Lower lobe of right lung (tissue), 2 donors: ENCODE measurements at places on chromosomes 2 and 18. TPM values are rescaled to one million over a fixed set of nuclear protein-coding genes. Genes with fewer than 3 reads are reported as not detected.

- H3K27ac ChIP-seq = no peak overlapping the region
- H3K4me1 ChIP-seq = no peaks in the 10 kb centered on the region
- H3K4me3 ChIP-seq = no peak overlapping the region
- H3K36me3 ChIP-seq = no peaks in the 10 kb centered on the region
These were observed 606 bp downstream of the GAL3ST2 start for GRCh38 chr2:241777170-241777685.

- DNase-seq = no peak
- H3K27me3 ChIP-seq = no peaks in the 10 kb centered on the region
- no peaks in the 10 kb centered on the region for H3K36me3 ChIP-seq
- H3K27ac ChIP-seq = no peak overlapping the region
- no peaks in the 10 kb centered on the region for H3K4me1 ChIP-seq
These were observed 170.6 kb downstream of the RNF152 start for GRCh38 chr18:61722247-61722646.

- no peaks in the 10 kb centered on the region for H3K36me3 ChIP-seq
- DNase-seq = no peak
- H3K27me3 ChIP-seq = no peaks in the 10 kb centered on the region
- no peak overlapping the region for H3K4me3 ChIP-seq
- H3K27ac ChIP-seq = no peak overlapping the region
- H3K4me1 ChIP-seq = no peaks in the 10 kb centered on the region
These were observed 36.7 kb downstream of the VIT start for GRCh38 chr2:36733215-36733614.

The MAIP1 gene
- total RNA-seq = 14.8 TPM
